ENCODE measurements at places on chromosomes 5 and 9.

- DNase-seq: no peak
These were observed 2098.7 kb upstream of the WWC1 start for GRCh38 chr5:166192696-166193095.

- DNase-seq: no peak
These were observed 34.7 kb upstream of the PLPP1 start for GRCh38 chr5:55569513-55569865.

DNA sequence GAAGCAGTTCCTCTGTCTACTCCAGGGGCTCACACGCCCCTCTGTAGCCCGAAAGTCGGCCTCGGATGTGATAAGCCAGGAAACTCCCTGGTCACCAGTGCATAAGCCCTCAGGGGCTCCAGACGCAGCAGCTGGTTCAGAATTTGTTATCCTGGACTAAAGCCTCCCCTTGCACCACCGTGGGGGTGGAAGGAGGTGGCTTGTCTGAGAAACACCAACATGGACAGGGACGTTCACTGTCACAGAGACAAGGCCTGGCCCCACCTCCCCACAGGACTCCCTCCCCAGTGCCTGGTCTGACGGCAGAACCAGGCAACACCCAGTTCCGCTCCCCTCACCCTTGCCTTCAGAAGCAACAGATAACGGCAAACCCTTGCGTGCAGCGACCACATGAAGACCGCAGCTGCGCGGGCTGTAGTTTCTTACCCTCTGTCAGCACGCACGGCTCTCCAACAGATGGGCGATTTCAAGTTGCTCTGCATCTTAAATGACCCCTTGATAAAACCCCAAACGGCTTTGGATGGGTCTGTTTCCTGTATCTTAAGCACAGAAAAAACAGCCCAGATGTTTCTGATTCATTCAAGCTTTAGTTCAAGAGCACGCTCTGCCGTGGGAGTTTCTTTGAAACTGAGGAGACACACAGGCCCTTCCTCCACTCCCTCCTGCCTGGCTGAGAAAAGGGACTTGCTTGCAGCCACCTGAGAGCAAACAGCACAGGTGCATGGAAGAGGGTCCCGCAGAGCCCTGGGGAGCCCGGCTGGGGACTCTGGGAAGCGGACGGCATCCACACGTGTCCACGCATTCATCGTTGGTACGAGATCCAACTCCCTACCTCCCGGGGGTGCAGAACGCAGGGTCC is 44.7 kb upstream of the NKD2 start:
- no peak for DNase-seq

GRCh38 chr5:78727786-78728761 is 79.5 kb upstream of the LHFPL2 start:
- no peak for DNase-seq

DNA sequence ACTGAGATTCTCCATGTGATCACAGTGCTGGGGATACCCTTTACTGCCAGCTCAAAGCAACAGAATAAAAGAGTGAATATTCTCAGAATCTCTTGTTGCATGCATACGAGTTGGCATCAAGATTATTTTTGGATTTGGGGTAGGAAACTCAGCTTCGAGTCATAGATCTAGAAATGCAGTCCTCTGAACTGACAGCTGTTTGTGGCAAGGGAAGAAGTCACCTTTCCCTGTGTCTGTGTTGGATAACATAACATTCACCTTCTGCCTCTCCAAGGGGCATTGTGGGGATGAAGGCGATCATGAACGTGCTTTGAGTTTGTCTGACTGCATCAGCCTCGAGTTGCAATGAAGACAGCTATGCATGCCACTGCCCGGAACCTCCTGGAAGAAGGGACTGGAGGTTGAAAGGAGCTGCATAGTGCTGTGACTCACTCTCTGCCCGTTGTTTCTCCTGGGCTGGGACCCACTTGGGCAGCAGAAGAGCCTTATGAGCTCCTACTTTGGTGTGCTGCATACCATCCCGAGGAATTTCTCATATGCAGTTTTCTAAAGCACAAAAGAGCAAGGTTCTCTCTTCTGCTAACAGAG is 231.7 kb downstream of the ARHGAP26 start:
- DNase-seq: no peak

DNA sequence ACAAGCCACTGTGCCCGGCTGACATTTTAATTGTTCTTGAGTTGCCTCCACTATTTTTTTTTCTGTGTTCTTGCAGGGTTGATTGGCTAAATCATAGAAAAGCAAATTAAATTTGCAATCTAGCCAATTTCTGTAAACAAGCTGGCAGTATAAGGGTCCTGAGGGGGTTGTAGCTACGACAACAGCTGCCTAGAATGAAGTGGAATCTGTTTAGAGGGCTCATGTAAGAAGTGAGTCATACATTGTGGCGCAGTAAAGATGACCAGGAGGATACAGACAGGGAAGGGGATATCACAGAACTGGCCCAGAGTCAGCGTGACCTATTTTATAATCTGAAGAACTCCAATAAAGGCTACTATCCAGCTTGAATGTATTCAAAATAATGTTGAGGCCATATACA is 82.2 kb upstream of the TLE1 start:
- DNase-seq: no peak

DNA sequence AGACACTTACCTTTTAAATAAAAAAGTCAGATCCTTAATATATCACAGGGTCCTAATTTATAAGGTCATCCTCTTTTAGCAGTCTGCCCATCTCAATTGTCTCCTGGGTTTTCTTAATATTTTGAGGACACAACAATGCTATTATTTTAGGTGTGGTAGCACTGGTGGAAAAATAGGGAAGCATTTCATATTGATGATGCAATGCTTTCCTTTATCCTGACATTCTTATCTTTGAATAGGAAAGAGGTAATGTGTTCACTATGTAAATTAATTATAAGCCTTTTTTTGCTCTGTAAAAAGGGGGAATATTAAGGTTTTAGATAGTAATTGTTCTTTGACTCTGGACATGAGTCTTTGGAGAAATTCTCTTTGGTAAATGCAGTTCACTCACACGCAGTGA is 164.7 kb downstream of the YTHDC2 start:
- DNase-seq: no peak

DNA sequence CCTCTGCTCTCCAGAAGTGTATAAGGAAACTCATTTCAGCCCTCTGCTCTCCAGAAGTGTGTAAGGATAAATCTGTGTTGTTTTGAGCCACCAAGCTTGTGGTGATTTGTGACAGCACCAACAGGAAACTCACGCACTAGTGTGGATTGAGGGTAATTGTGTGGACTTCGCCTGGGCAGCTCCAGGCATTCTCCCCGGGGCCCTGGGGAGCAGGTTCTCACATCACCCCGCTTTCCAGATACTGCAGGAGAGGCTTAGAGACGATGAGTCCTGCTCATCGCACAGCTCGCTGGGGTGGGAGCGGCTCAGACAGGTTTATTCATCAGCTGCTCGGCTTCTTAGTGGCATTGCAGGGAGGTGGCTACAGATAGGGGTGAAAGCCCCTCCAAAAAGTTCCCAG is 38.4 kb upstream of the RNF130 start:
- no peak for DNase-seq
